RWPE1 (cell line): ENCODE measurements at places on chromosomes 6 and 20.

GRCh38 chr20:61055180-61056010 lies 196.7 kb upstream of the CDH4 start:
- no peak for DNase-seq

DNA sequence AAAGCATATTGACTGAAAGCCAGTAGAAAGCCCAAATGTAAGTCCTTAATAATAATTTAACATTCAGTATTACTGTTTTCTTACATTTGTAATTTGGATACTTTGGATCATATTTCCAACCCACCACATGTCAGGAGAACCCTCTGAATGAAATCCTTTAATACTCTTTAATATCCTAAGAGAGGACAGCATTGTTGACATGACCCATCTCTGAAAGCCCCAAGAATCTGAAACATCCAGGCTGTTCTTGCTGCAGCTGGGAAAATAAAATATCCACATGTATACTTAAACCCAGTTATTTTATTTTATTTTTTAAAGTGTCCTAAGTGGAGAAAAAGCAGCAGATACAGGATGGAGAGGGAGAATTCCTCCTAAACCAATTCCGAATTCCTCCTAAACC lies 130.8 kb upstream of the RIPOR2 start:
- no peak for DNase-seq

GRCh38 chr20:52798124-52798523 lies 174.0 kb upstream of the TSHZ2 start:
- DNase-seq, result no peak

DNA sequence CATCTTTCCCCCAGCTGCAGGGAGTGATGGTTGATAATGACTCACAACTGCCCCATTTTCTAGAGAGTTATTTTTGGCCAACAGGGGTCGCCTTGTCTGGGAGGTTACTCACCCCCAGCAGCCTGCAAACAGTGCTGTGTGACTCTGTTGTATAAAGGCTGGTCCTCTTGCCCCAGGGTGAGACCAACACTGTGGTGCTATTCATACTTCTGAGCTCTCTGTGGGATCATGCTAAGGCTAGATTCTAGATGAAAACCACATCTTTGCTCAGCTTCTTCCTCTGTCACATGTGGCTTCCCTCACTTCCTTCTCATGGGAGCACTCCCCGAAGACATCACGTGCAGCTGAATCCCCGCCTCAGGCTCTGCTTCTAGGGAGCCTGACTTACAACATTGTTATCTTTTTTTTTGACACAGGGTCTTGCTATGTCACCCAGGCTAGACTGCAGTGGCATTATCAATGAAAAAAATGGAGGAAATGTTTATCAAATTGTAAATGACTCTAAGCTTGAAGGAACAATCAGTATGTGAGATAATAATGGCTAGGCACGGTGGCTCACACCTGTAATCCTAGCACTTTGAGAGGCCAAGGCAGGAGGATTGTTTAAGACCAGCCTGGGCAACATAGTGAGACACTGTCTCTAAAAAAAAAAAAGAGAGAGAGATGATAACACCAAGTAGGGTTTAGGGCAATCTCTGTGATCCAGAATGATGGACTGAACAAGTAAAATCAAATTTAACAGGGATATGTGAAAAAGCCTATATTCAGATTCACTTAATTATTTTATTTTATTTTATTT lies 55.7 kb upstream of the SLC23A2 start:
- no peak for DNase-seq

GRCh38 chr6:50792771-50793170 lies 25.9 kb upstream of the TFAP2B start:
- no peak for DNase-seq

GRCh38 chr20:62606016-62606415 lies 36.3 kb upstream of the SLCO4A1 start:
- DNase-seq, result no peak

DNA sequence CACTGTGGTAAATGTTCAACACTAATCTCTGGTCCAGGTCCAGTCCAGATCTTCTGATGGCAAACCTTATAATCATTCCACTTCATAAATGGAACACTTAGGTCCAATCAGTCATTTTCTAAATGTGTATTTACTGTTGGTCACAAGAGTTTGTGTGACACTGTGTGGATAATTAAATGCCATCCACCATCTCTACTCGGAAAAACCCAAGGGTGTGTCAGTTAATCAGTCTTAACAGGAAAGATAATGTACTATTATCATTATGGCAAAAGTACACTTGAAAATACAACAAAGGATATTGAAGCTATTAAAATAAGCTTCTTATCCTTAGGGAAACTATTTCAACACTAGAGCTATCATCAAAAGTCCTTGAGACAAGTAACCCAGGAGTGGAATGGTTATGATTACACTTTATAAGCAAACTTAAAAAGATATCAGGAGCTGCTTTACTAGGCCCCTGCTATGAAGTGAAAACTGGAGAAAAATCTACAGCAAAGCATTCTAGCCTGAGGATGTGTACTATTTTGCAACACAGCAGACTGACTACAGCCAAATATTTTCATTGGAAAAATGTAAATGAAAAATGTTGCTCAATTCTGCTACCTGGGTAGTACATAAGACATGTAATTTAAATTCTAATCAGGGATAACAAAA lies 227.9 kb downstream of the LAMA2 start:
- DNase-seq, result no peak

GRCh38 chr6:134065706-134066105 lies 13.3 kb upstream of the SLC2A12 start:
- DNase-seq, result no peak

- DNase-seq, result no peak
These were observed 51.3 kb downstream of the ATRN start for GRCh38 chr20:3521852-3522740.

GRCh38 chr6:42225029-42225339 lies 7.3 kb upstream of the MRPS10 start:
- DNase-seq, result no peak

GRCh38 chr20:31705598-31706597 lies 16.8 kb downstream of the BCL2L1 start:
- no peak for DNase-seq

DNA sequence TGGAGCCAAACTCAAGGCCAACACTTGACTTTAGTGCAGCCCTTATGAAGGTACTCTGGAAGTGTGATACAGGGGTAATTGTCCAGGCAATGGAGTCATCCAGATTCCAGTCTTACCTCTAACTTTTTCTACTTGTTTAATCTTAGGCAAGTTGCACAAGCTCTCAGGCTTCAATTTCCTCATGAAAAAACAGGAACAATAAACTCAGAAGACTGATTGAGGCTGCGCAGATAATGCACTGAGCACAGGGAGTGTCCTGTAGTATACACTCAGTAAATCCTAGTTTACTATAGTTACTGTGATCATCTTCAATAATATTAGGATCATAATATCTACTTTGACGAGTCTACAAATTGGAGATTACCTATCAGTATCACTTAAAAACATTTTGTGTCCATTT lies 127.5 kb upstream of the SMLR1 start:
- DNase-seq, result no peak

DNA sequence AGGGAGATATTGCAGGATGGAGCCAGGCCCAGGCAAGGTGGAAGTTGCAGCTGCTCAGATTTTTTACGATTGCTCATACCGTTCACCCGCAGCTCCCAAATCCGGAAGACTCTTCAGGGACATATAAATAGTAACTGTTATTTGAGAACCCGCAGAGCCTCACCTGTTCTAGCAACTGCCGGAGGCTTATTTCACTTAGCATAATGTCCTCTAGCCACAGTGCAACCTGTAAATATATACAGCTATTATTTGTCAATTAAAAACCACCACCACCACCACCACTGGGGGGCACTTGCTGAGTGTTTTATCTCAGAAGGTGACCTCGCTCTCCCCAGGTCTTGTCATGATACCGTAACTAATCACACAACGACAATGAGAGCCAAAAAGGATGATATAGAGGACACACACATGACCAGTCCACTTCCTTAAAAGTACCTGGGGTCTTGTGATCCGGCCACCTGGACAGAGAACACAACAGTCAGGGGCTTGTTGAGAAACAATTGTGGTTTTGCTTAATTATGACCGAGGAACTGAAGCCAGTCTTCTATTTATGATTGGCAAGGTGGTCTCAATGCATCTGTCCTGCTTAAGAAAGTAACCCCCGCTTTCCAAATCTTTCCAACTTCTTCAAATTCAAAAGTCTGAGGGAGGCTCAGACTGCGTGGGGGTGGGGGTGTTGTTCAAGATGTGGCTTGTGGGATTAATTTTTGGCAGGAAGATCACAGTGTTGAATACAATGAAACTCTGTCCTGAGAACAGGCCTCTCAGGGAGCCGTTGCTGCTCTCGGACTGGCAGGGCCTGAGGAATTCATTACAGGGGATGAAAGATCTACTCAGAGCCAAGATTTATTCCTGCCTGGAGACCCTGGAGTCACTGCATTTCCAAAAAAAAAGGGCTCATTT lies 107.7 kb upstream of the PRND start:
- DNase-seq, result peak; percentile 74

DNA sequence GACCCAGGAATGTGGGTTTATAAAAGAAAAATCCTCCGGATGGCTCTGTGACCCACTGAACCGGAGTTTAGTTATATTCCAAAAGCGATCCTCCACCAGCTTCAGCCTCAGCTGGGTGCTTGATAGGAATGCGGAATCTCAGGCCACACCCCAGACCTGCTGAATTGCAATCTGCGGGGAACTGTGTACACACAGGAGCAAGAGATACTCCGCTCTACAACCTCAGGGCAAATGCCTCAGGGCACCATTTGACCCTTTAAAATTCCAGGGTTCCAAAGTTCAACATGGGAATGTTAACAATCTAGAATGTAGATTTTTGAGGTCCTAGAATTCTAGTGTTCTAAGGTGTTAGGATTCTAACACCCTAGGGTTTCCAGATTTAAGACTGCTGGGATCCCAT lies 10.8 kb downstream of the BPIFA2 start:
- DNase-seq, result no peak

DNA sequence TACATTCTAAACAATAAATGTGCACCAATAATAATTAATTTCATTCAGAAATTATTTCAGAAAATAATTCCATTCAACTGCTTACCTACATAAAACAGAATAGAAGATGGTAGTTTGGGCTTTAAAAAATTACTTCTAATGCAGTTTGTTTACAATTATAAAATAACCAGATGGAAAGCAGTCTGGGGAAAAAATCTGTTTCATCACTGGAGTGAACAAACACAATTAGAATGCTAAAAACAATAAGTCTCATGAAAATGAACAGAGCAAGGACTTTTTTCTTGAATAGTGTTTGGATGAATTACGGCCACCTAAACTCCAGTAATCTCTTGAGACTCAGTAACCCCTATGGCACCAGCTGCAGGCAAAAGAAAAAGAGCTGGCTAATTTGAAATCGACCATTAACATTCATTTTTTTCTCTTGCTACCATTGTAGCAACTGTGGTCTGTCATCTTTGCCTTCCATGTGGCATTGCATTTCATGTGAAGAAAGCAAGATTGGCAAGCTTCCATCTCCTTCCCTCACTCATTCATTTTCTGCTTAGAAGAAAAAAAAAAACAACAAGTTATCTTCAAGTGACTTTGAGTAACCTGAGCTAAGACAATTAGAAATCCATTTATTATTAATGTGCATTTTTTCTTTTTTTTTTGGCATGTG lies 88.4 kb upstream of the CEP85L start:
- DNase-seq, result no peak

GRCh38 chr6:25239059-25239458 lies 40.1 kb upstream of the CARMIL1 start:
- DNase-seq, result no peak

- DNase-seq, result no peak
These were observed 30.9 kb upstream of the SLC24A3 start for GRCh38 chr20:19181552-19181951.

DNA sequence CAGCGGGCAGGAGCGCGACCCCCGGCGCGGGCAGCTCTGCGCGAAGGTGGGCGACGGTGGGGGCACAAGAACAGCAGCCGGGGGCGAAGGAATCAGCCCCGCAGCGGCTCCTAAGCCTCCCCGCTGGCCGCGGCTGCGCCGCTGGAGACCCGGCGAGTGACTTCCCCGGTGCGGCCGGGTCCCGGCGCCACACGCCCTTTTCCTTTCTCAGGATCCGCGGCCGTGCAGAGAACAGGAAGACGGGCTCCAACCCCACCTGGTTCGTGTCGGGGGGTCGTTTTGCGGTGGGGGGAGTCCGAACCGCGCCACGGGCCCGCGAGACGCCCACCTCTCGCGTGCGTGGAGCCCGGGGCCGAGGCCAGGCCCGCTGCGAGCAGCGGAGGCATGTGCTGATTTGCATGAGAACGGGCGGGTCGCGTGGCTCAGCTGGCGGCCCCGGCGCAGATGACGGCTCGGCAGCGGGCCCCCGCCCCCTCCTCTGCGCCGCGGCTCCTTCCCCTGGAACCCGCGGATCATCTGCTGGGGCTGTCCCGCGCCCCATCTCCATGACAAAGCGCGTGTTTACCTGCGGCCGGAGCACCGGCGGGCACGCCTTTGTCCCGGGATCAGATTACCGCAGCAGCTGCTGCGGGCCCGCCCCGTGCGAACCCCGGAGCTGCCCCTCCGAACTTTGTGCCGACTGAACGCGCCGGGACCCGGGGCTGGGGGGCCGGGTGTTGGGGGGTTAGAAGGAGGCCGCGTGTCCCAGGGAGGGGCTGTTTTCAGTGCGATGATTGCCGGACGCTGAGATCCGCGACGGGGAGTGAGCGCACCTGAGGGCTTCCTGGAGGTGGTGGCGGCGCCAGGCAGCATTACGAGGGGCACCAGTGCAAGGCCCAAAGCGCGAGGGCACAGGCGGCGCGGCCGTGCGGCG lies 4.9 kb upstream of the DLL1 start:
- DNase-seq, result no peak

- DNase-seq, result no peak
These were observed 87.2 kb downstream of the ADAT2 start for GRCh38 chr6:143363299-143363698.

GRCh38 chr20:40638414-40638813 lies 50.6 kb downstream of the MAFB start:
- DNase-seq, result peak; percentile 50

GRCh38 chr20:2729251-2729713 lies 36.7 kb downstream of the EBF4 start:
- no peak for DNase-seq

DNA sequence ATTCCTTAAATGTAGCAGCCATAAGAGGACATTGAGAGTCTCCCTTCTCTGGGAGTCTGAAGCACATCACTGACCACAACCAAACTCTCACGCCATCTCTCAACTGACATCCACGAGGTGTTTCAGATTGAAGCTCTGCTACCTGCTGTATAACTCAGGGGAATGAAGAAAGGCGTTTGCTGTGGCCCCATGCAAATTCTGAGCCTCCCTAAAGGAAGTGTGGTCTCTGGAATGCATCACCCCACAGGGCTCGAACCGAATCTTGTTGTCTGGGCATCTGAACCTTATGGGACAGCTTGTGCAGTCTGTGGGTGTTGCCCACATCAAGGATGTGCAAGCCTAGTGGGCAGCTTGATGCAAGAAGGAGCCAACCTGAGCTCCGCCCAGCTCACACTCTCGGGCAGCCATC lies 10.9 kb downstream of the PMEPA1 start:
- DNase-seq, result peak; percentile 65

- DNase-seq, result no peak
These were observed 953.4 kb downstream of the KIF16B start for GRCh38 chr20:15619816-15620215.

GRCh38 chr20:34171640-34172039 lies 59.6 kb upstream of the EIF2S2 start:
- no peak for DNase-seq
